Hematopoietic multipotent progenitor cell (in vitro differentiated cells): ENCODE measurements at places on chromosomes 12 and 14.
A peak's percentile ranks its signal among the peaks of the same experiment; 100 is the strongest.

DNA sequence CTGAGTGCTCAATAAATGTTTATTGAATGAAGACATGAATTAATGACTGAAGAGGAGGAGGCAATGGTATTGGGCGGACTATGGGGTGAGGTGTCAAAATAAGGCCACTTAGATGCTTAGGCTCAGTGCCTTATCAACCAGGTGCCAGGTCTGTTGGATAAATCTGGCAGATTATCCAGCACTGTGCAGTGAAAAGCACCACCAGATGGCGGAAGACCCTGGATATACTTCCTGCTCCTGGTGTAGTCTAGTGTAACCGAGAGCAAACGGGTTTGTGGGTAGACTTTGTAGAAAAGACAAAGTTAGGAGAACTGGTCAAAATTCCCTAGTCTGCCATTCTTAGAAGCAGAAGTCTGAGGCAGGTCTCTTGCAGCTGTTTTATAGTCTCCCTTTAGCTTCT is 306.3 kb downstream of the ATP23 start:
- DNase-seq = no peak

DNA sequence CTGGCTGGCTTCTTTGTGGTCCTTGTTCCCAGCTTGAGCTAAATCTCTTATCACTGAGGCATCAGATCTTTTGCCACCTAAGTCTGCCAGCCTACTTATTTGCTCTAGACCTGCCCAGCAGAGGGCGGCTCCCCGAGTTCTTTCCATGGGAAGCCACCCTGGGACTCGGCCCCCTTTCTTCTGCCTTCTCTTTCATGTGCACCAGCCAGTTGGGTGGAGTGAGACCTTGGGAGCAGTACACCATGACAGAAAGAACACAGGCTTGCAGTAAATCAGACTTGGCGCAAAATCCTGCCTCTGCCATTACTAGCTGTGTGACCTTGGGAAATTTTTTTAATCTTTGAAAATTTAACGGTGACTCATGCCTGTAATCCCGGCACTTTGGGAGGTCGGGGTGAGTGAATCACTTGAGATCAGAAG is 7.4 kb downstream of the SMAGP start:
- DNase-seq = peak; percentile 62

DNA sequence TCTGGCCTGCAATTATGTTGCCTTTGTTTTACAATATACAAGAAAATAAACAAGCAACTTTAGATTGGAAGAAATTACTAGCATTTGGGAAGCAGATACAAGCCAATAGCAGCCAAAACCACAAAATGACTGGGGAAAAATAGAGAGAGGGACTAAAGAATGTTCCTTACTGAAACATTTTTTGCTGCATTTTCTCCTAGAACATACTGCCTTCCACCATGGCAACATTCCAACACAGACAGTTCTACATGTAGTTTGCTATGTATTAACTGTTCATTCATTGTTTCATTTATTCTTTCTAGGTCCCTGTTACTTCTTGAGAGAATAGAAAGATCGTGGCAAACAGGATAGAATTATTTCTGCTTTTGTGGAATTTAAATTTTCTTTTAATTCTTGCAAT is 530.2 kb downstream of the RPS29 start:
- DNase-seq = no peak

DNA sequence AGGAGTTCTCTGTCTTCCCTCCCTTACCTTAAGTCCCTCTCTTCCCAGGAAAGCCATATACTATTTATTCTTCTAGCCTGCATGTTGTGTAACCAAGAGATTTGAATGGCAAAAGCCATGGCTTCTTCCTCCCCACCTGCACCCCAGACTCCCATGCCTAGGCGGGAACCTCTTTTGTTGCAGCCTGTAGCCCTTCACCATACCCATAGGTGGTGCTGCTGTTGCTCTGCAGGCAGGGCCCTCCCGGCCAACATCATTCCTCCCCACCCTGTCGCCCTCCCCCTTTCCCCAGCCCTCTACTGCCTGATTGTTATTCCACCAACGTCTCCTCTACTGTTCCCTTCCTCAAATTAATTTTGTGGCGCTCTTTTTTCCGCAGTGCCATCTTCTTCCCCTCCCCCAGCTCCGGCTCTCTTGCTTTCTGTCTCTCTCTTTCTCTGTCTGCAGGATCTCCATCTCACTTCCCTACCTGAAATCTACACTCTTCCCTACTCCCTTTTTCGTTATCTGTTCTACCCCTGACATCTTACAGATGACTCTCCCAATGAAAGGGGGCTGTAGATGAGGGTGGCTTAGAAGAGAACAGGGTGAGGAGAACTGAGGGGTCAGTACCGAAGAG is 13.8 kb downstream of the NGDN start:
- peak; percentile 18 for DNase-seq

GRCh38 chr14:54669721-54670561 is 103.0 kb downstream of the SAMD4A start:
- no peak for DNase-seq

DNA sequence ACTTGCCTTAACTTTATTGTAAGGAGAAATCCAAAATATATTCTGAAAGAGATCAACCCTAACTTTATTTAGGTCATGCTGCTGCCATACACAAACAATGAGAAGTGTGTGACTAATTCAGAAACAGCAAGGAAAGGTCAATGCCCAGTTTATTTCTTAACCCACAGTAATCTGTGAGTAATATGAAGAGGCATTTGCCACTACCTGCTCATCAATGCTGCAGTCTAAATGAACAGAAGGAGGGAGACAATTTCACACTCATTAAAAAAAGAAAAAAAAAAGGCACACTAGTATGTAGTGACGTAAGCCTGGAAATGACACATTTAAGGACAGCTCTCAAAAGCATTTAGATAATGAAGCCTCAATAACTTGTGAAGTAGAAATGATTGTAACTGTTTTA is 90.5 kb upstream of the FOXN3 start:
- no peak for DNase-seq

DNA sequence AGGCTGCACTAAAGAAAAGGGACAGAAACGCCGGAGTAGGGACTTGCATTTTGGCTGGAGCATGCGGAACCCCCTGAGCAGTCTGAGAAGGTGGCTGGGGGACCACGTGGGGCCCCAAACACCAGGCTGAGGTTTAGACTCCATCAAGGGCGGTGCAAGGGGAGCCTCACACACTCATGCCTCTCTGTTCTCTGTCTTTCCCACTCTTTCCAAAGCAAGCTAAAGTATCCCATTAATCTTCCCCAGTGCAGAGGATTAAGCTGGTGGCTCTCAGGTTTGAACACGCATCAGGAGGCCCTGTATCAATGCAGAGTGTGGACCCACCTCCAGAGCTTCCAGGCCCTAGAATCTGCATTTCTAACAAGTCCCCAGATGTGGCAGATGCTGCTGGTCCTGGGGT is 13.5 kb downstream of the CCDC197 start:
- no peak for DNase-seq

GRCh38 chr12:15368812-15369211 is 46.5 kb downstream of the PTPRO start:
- DNase-seq = no peak

DNA sequence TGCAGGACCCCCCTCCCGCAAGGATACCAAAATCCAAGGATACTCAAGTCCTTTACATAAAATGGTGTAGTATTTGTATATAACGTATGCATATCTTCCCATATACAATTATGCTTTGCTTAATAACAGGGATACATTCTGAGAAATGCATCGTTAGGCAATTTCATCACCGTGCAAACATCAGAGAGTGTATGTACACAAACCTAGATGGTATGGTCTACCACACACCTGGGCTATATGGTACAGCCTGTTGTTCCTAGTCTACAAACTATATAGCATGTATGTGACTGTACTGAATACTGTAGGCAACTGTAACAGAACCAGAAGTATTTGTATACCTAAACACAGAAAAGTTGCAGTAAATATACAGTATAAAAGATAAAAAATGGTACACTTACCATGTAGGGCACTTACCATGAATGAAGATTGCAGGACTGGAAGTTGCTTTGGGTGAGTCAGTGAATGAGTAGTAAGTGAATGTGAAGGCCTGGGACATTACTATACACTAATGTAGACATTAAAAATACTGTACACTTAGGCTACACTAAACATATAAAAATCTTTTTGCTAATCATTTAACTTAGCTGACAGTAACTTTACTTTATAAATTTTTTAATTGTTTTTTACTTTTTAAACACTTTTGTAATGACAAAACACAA is 141.1 kb downstream of the SLC41A2 start:
- DNase-seq = no peak

- DNase-seq = no peak
Observed at GRCh38 chr12:110983811-110984210, 63.4 kb upstream of the MYL2 start.

DNA sequence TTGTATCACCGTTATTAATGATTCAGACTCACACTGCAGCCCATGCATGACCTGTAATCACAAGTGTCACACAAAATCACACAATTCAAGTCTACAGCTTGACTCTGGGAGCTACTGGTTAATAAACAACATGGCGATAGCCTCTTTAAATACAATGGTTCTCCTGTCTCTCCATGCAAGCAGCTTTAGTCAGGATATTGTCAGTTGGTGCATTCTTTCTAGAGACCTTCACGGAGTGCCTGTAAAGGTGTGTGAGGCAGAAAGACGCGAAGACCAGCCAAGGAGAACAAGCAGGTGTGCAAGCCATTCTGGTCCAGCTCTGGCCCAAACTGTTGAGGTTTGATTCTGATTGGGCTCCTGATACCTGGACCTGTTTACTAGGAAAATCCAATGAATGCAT is 40.0 kb upstream of the FOXN3 start:
- no peak for DNase-seq
